NCI-H1105 (cell line): ENCODE measurements at places on chromosomes 7 and 10.

- no peak for DNase-seq
These were observed 585.6 kb downstream of the SUGCT start for GRCh38 chr7:40720416-40720815.

DNA sequence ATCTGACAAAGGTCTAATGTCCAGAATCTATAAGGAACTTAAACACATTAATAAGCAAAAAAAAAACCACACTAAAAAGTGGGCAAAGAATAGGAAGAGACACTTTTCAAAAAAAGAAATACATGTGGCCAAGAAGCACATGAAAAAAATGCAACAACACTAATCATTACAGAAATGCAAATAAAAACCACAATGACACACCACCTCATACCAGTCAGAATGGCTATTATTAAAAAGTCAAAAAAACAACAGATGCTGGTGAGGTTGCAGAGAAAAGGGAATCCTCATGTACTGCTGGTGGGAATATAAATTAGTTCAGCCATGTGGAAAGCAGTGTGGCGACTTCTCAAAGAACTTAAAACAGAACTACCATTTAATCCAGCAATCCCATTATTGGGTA lies 119.0 kb downstream of the LMBR1 start:
- no peak for DNase-seq

- DNase-seq: no peak
These were observed 1.6 kb downstream of the NUP42 start for GRCh38 chr7:23183279-23184012.

- DNase-seq: no peak
These were observed 882 bp downstream of the DLX6 start for GRCh38 chr7:97006055-97006815.

DNA sequence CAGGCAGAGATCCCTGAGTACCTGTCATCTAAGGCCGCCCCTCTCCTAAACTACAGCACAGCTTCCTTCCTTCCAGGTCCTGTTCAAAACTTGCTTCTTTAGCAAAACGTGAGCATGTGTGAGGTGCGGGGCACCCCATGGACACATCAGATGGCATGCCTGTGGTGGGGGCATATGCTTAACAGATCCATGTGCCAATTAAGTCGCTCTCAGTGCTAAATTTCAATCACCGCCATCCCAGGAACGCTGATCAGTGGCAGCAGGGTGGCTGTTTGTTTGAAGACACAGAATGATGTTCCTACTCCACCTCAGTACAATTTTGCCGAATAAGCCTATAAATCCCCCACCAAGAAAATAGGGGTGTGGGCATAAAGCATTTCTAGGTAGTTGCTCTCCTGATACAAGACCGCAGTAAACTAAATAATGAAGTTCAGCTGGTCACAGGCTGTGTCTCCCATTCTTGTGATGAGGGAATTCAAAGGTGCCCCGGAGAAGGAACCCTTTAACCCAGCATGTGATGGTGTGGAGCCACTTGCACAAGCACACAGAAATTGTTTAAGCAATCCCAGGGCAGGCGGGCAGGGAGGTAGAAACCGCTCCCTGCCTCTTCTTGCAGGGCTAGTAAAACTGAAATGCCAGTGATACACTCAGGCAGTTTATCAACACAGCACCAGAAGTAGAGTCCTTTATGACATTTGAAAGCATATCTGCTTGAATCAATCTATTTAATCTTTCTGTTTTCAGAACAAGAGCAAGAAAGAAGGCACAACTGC lies 205.7 kb downstream of the SORCS1 start:
- DNase-seq: no peak

DNA sequence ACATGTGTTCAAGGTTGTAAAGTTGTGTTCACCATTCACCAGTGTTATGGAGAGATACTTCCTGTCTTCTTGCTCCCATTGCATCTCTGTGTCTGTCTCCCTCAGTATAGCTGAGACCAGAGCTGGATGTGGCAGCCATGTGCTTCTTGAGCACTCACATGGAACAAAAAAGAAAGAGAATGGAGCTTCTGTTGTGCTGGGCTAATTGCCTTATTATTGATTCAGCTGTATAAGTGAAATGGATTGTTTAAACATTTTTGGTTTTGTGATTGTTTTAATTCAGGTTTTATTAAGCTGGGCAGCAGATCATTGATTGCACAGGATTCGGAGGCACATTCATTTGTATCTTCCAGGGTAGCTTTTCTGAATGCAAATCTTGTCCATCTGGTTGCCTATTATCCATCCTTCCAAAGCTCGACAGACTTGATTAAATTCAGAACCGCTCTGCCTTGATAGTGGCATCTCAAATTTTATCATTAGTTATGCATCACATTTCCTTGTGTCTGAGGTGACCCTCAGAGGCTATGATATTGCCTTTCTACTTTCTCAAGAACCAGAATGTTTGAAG lies 119.9 kb downstream of the CCNY start:
- no peak for DNase-seq

GRCh38 chr7:140433396-140433795 lies 29.5 kb downstream of the RAB19 start:
- DNase-seq: no peak

DNA sequence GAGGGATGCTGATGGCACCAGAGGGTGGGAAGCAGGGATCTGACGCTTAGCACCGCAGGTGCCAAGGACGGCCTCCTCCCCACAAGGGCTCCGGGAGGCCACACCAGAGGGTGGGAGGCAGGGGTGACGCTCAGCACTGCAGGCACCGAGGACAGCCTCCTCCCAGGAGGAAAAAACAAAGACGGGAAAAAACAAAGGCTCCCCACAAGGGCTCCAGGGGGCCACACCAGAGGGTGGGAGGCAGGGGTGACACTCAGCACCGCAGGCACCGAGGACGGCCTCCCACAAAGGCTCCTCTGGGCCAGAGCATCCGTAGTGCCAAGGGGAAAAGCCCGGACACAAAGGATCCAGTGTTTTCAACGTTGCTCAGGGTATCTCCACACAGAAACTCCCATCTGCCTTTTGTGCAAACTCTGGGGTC lies 25.6 kb downstream of the DIP2C start:
- DNase-seq: no peak

- no peak for DNase-seq
These were observed 114.2 kb downstream of the C10orf105 start for GRCh38 chr10:71605263-71605962.

DNA sequence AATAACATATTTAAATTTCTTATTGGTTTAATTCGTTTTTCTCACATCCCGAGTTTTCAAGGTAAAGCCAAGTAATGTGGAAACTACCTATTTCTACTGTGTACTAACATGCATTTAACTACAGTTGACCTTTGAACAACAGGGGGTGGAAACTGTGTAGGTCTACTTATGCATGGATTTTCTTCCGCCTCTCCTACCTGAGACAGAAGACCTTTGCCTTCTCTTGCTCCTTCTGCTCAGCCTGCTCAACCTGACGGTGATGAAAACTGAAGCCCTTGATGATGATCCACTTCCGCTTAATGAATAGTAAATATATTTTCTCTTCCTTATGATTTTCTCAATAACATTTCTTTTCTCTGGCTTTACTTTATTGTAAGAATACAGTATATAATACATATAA lies 18.5 kb downstream of the MEOX2 start:
- DNase-seq: no peak

GRCh38 chr10:26806557-26806956 lies 54.2 kb downstream of the ABI1 start:
- DNase-seq: no peak

GRCh38 chr7:16479591-16479990 lies 14.1 kb upstream of the SOSTDC1 start:
- no peak for DNase-seq

- DNase-seq: no peak
These were observed 98.3 kb downstream of the PDGFA start for GRCh38 chr7:421136-421991.

- DNase-seq: no peak
These were observed 542 bp downstream of the FBXL13 start for GRCh38 chr7:103073989-103074518.

DNA sequence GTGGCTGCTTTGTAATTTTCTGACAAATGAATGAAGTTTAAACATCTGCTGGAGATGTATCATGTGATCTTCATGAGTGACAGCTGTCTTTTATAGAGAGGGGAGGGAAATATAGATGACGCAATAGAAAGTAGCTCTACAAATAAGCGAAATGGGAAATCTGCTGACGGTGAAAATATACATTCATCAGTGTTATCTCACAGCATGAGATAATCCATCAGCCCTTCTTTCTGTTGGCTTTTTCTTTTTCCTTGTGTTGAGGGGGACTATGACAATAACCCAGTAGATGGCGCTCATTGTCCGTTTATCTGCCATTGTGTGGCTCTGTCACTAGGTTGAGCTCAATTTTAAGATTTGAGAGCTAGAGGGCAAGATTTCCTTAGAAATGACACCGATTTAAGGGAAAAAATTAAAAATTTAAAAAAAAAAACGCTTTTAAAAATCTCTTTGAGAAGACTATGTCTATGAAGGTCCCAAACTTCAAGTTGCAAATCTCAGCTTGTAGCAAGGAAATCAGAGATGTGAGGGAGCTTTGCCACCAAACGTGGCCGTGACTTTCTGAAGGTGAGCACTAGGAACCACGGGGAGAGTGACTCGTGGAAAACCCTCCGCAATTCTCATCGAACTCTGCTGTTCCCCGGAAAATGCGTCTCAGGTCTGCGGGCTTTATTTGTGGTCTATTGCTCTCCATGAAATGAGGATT lies 114.6 kb upstream of the SFMBT2 start:
- DNase-seq: peak; percentile 5

DNA sequence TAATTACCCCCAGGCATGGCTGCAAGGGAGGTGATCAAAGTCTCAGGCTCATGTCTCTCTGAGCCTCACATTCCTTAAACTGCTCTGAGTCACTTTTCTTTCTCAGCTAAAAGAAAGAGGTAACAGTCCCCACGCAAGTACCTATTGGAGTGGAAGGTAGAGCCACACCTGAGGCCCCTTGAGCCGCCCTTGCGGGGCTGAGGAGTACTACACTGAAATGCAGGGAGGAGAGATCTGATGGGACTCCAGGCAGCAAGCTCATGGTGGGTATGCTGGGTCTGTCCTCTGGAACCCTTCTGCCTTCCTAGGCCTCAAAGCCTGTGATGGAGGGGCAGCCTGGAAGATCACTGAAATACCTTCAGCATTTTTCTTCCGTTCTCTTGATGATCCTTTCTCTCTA lies 960.0 kb downstream of the DNAJB9 start:
- no peak for DNase-seq

DNA sequence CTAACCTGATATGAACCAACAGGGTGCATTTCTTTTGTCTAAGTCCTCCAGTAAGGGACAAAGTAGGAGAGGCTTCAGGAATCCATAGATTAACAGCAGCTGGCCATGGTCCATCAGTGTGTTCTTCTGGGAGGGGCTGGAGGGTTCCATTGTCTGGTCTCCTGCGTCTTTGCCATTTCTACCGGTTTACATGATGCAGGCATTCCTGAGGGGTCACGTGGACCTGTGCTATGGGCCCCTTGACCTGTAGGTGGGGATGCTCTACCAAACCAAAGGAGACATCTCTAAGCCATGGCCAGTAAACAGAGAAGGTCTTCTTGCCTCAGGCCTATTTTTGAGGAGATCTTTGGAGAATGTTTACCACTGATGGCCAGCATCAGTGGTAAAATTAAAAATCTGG lies 28.7 kb upstream of the HABP2 start:
- DNase-seq: no peak

- DNase-seq: no peak
These were observed 143.3 kb downstream of the SLC25A13 start for GRCh38 chr7:96178581-96178980.

- no peak for DNase-seq
These were observed 37.4 kb downstream of the WIPF3 start for GRCh38 chr7:29843726-29844125.

DNA sequence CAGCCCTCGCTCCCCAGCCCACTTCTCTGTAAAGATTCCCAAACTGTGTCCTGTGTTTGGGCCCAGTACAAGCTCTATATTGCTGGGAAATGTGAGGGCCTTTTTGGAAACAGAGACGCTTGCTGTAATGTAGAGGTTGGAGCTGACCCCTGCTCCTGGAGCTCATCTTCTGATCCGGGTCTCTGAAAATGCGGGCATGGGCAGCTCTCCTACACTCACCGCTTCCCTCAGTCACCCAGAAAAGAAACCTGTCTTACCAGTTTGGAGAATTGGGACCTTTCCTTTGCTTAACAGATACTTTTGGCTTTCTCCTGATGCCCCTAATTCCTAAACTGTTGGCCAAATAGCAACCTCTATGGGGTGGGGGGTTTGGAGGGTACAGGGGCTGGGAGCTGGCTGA lies 18.2 kb downstream of the BAG3 start:
- no peak for DNase-seq

DNA sequence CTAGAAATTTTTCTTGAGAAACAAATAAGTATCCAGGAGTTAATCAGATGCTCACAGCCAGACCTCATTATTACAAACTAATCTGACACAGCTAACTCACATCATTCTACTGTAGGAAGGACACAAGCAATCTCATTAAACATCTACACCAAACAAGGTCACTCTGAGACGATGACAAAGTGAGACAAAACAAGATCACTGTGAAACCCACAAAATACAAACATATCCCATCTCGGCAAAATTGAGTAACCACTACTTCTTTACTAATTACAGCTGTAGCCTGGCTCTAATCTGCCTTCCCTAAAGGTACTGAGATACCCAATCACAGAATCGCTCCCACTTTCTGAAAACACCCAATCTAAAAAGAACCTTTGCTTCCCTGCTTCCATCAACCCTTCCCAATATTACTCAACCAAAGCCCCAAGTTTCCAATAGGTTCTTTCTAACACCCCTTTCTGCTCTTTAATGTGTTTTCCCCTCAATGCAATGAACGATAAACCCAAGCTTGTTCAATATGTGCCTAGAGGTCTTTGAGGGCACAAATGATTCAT lies 26.9 kb downstream of the CCDC6 start:
- DNase-seq: no peak
